PC-9 (cell line): ENCODE measurements at places on chromosomes 2 and 18. TPM values are rescaled to one million over a fixed set of nuclear protein-coding genes. Genes with fewer than 3 reads are reported as not detected.

DNA sequence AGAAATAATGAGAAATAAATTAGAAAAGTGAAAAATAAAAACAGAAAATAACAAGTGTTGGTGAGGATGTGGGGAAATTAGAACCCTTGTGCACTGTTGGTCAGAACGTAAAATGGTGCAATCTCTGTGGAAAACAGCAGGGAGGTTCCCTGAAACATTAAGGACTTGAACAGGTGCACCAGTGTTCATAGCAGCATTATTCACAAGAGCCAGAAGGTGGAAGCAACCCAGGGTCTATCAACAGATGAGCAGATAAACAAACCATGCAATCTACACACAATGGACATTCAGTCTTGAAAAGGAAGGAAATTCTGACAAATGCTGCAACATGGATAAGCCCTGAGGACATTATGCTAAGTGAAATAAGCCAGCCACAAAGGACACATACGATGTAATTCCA, 58.2 kb upstream of the TFCP2L1 start:
- no peak for DNase-seq

DNA sequence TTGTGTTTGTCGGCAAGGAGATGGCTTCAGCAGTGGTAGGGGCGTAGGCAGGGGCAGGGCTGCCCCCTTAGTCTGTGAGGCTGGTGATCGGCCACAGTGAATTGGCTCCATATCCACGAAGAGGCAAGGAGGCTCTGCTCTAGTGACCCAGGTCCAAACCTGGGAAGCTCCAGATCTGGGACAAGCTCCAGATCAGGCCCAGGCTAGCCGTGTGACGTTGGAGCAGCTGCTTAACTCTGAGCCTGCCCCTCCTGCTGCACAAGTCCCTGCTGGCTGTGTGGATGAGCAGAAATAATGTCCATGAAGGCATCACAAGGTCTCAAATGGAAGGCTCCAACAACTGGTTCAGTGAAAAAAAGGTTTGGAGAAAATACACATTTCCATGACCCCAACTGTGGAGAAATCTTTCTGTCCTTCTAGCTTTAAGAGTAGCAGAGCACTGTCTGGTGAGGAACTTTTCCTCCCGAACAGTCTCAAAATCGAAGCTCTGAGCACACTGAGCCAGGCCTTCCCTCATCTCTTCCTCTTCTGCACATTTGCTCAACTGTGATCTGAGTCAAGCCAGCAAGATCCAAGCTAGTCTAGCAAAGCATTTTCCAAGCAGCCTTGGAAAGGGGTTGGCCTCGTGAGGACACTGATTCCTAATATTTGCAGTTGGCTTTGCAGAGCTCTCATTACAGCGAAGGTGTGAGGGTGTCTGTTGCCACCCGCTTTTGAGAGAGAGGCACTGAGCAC, 67.0 kb upstream of the TCF7L1 start:
- no peak for DNase-seq

MFSD2B gene
- total RNA-seq: 0.78 and 1.1 TPM in 2 replicates

DNA sequence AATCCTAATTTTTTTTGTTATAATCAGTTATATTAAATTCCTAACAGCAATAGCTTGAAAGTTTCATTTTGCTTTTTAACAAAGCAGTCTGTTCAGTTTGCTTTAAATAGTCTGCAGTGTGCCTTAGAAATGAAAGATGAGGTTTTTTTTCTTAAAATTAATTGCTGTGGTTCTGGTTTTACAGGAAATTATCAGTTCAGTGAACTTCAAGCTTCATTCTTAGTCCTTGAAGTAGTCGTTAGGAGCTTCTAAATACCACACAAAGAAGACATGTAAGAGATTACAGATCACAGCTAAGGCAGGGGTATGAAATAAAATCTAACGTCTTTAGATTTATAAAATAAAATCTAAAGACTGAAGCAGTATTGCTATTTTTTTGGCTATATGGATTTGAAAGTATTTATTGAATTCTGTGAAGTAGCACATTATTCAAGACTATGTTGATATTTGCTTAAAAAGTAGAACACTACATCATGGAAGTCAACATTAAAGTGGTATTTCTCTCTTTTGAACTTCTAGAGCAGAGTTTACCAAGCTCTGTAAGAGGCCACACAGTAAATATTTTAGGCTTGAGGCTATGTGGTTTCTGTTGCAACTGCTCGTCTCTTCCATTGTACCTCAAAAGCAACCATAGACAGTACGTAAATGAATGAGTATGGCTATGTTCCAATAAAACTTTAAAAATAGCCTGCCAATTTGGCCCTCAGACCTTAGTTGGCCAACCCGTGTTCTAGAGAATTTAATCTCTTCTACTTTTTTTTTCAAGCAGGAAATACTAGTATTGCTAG, 81.5 kb upstream of the STON1 start:
- DNase-seq: peak; percentile 93

DNA sequence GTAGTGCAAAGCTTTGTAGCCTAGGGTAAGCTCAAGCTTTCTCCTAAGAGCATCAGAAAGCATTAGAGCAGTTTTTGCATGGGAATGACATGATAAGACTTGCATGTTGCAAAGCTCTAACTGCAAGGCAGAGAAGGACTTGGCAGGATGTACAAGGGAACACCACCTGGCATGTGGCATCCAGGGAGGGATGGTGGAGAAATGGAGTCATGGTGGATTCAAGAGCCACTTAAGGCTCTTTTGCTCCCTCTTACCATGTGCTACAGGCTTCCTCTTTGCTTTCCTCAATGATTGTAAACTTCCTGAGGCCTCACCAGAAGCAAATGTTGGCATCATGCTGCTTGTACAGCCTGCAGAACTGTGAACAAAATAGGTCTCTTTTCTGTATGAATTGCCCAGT, 266.0 kb downstream of the GLI2 start:
- DNase-seq: no peak

DNA sequence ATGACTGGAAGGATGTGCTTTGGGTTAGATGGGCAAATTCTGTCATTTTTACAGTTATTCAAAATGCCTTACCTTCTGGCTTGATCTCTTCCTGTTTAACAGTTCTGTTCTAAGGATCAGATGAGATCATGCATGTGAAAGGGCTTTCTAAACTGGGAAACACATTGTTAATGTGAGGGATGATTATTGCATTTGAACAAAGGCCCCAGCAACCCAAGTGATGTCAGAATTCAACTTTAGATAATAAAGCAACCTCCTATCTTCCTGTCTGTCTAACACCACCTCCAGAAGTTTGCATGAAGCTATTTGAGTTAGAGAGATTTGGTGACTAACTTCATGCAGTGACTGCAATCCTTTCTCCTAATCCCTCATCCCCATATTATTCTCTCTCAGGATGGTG, 77.8 kb upstream of the B3GNT2 start:
- no peak for DNase-seq

DNA sequence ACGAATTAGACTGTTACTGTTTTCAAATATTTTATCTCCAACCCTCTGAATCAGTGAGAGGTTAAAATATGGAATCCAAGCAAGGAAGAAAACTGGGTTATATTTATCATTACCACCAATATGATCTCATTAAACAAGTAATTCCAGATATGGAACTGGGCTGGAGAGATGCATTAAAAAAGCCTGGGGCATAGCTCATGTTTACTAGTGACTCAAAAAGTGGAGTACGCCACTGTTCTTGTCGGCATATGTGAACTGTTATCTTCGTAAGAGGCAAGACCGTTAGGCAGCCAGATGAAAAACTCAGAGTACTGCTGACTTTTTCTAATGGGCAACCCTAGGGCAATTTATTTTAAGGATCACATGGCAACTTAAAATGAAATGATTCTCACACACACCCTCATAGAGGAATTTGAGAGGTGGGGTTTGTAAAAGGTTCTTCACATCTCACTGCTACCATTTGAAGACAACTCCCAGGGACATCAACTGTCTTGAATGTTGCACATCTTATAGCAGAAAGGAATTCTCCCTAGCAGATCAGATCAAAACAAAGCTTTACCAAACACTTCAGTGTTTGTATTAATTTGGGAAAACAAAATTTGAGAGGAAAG, 105.2 kb upstream of the TFCP2L1 start:
- no peak for DNase-seq

- DNase-seq: no peak
These were observed 997.9 kb downstream of the SUCLG1 start for GRCh38 chr2:83461135-83461534.

GRB14 gene
- total RNA-seq: 2.8 and 3.4 TPM in 2 replicates

GRCh38 chr2:134202371-134202770, 51.5 kb upstream of the MGAT5 start:
- DNase-seq: no peak

DNA sequence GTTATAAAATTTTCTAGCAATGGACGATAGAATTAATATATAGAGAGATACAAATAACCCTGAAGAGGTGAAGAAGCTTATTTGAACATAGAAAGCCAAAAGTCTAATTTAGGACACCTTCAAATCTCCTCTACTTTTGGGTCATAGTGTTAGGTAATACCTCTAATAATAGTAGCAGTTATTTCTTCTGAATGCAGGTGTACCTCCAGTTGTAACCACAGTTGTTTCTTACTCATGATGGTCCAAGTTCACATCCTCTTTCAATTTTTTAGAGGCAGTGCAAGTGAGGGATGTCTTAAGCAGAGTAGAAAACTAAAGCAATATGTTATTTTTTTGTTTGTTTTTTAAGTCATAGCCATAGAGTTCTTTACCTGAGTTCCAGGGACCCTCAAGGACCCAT, 429.5 kb downstream of the CCDC85A start:
- DNase-seq: no peak

GRCh38 chr18:36394486-36394885, 97.0 kb downstream of the FHOD3 start:
- DNase-seq: peak; percentile 17

GRCh38 chr2:10900216-10901109, 11.3 kb upstream of the KCNF1 start:
- DNase-seq: no peak

DNA sequence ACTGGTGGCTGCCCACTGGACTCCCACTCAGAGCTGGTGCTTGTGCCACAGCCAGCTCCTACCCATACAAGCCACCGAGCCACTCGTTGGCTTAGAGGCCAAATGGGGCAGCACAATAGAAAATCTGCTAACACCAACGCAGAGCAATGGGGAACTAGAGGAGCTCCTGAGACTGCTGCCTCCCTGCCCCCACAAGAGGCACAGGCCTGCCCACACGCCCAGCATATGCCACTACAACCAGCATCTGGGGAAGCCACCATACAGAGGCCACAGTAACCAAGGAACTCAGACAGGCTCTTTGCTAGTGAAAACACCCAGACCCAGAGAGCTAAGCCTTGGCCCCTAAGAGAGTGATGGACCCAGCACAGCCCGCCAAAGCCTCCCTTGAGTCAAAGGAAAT, 231.2 kb upstream of the RAB6C start:
- DNase-seq: no peak

ATP6V1B1 gene
- total RNA-seq: 7.8 and 13.9 TPM in 2 replicates
